ENCODE measurements at places on chromosomes 3 and 15.

DNA sequence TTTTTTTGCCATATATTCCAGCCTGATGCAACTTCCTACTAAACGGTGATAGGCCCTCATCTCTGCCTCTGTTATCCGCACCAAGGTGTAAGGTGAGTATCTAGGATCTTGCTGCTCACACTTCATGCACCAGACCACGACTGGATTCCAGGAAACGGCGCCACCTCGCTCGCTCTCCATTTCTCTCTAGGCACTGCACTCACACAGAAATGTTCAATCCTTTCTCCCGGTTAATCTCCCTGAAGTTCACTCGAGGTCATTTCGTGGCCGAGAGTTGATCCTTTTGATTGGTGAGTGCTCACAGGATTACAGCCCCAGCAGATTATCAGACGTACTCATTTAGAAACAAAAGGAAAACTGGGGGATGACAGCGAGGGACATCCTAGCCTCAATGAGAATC, 28.1 kb downstream of the MCF2L2 start:
- no peak for DNase-seq

DNA sequence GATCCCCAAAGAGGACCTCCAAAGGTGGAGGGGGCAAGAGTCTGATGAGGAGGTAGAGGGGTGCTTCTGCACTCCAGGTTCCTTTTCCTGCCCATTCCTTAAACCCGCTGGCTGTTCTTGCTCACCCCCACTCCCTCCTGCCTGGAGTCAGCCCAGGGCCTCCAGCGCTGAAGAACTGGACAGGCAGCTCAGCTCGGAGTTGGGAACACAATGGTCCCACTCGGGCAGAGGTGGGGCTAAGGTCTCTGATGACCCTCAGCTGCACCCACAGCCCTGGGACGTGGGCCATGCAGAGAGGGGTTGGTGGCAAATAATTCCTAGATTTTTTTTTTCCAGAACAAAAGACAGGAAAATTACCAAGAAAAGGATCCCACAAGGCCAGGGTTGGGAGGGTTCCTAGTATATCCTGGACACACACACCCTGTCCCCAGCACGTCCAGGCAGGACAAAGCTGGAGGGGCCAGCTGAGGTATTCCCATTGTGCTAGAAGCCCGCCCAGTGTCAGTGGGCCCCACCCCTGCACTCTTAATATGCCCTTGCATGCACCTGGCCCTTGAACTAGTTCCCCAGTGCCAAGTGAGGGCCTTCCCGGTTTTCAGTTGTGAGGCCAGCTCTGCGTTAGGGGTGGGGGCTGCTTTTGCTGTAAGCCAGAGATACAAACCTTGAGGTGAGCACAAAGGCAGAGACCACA, 22.1 kb upstream of the IP6K2 start:
- no peak for DNase-seq

DNA sequence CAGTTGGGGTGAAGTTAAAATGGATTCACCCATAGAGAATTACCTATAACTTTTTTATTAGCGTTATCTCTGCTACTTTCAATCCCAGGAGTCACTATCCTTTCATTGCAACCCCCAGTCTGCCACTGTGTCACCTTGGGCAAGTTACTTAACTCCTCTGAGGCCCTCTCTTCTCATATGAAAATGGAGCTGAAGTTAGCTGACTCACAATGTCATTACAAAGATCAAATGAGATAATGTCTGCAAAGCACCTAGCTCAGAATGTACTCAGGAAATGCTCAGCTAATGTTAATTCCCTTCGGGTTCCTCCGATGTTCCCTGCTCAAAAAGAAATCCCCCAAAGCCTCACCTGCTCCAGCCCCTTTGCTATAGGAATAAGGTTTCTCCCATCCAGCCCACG, 50.0 kb downstream of the TRIM42 start:
- no peak for DNase-seq

DNA sequence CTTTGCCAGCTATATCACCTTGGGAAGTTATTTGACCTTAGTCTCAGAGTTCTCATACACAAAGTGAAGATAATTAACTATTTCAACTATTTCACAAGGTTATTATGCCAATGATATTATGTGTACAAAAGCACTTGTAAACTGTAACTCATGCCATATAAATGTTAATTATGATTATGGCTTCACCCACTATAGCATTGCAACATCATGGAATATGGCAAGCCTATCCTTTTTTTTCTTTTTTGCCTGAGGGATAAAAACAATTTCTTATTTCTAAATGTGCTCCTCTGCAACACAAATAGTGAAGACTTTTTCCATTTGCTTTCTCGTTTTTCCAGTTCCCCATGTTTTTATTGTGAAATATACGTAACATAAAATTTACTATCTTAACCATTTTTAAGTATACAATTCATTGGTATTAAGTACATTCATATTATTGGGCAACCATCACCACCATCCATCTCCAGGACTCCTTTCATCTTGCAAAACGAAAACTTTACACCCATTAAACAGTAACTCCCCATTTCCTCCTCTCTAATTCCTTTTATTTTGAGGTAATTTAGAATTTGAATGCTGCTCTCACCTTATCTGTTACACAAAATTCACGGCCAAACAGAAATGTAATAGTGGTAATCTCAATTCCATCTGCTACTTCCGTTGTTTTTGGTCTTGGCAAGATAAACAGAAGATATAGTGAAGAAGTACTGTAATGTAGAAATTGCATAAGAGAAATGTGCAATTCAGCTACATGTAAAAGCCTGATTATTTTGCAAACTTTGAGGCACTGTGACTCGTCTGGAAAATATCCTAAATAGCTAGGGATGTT, 46.3 kb downstream of the NANOGP8 start:
- DNase-seq = no peak

DNA sequence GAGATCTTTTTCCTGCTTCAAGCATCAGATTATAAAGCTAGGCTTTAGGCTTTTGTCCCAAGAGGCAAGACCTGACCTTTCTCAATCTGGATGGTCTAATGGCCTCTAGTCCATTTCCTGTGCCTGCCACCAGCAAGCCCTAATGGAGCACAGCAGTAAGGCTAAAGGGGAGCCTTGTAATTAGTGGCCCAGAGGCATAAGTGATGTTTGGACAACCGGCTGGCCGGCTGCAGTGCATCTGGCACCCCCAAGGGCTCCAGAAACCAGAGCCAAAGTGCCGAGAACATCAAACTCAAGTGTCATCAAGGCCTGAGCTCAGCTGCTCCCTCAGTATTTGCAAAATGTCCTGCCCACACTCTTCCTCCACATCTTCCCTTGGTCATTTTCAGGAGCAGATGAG, 31.9 kb upstream of the RTP4 start:
- DNase-seq = no peak

All from NCI-H345 (cell line).